NCI-H1092 treated with DMSO at 0.1 percent for 48 hours (cell line): ENCODE measurements at places on chromosomes 6 and 20.

DNA sequence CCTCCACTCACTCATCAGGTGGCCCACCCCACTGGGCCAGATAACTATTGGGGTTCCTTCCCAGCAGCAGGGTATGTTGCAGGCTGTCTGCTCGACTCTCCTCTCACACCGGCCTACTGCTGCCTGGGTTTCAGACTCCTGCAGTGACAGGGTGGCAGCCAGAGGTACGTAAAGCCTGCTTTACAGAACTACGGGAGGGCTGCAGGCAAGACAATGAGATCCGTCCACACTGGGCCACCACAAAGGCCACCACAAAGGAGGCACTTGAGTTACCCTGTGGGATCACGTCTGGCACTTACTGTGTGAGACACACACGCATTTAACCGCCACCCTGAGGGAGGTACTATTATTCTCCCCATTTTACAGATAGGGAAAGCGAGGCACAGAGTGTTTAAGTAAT is 78.5 kb downstream of the NFATC2 start:
- no peak for DNase-seq

GRCh38 chr6:10695086-10695657 is 400 bp downstream of the PAK1IP1 start:
- DNase-seq, result no peak

DNA sequence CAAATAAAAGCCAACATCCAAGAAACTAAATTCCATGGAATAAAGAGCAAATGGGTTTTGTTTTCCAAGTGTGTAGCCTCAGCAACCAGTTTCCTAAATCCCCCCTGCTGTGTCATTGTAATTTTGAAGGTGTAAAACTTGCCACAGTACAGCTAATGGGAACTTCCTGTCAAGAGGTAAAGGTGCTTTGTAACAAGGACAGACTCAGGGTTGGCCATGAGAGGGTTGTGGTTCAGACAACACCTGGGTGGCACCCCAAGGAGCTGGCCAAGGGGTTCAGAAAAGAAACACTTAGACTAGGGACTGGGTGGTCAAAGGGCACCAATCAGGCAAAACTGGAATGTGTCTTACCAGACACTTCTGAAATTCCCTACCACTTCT is 52.4 kb upstream of the LYRM2 start:
- no peak for DNase-seq

DNA sequence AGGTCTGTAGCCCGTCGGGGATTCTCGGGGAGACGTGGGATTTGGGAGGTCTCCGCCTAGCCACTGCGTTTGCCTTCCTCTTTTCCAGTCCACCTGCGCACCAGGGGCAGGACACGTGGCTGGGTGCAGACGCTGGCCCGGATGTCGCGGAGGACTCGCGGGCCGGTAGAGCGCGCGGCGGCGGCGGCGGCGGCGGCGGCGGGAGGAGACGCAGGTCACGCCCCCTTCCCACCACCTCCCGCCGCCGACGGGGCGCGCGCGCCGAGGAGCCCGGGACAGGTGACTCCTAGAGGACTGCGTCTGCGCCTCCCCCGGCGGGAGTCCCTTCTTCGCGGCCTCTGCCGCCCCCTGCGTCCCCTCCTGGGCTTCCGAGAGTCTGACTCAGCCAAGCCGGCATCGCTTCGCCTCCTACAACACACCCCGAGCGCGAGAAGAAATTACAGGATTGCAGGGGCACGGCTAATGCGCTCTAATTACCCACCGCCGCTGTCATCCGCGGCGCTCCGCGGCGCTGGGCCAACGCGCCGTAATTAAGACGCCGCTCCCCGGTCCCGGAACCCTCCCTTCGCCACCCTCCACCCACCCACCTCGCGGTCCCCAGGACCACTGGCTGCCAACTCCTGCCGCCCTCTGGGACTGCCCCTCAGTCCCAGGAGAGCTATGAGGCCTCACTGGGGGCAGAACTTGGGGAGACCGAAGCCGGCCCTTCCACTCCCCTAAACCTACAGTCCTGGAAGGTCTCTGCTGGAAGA is 124.5 kb downstream of the MRPL14 start:
- peak; percentile 75 for DNase-seq

DNA sequence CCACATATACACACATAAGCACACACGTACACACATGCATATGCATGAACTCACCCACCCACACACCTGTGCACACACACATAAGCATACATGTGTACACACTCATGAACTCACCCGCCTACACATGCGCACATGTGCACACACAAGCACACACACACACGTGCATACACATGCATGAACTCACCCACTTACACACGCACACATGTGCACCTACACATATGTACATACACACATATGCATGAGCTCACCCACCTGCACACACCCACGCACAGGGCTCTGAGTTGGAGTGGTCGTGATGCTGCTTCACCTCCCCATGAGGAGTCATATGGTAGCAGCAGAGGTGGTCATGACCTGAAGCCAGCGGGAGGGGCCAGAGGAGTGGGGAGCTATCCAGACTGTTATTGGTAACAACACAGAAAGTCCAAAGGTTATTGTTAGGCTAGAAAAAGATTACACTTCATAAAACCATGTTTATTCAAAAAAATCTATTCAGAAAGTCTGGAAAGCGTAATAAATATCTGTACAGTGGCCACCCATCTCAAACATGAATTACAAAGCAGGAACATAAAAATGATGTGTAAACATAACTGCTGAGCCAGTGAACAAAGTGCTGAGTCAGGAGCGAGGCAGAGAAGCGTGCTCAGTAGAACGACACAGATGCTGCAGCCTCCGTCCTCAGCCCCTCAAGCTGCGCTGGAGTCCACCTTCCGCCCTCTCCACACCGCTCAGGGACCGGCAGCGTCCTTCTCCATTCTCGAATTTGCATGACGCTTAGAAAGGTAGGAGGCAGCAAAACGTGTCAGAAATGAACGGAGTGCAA is 26.4 kb upstream of the MPC1 start:
- no peak for DNase-seq

DNA sequence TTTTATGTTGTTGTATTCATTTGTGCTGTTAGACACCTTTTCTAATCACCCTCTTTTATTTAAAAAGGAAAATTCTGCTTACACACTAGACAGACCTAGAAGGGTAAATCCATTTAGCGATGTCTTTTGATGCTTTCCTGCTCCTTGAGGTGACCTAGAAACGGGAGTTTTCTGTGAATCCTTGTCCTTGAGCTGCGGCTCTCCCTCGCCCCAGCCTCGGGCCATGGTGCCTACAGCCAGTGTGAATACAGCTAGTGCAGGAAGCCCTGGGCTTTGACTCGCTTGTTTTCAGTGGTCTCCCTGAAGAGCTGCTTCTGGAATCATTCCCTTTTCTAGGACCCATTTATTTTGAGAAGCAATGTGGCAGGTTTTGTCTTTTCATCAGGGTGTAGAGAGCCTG is 17.6 kb upstream of the ADRM1 start:
- DNase-seq, result no peak

- DNase-seq, result no peak
Observed at GRCh38 chr6:79455446-79455845, 81.8 kb downstream of the LCA5 start.

DNA sequence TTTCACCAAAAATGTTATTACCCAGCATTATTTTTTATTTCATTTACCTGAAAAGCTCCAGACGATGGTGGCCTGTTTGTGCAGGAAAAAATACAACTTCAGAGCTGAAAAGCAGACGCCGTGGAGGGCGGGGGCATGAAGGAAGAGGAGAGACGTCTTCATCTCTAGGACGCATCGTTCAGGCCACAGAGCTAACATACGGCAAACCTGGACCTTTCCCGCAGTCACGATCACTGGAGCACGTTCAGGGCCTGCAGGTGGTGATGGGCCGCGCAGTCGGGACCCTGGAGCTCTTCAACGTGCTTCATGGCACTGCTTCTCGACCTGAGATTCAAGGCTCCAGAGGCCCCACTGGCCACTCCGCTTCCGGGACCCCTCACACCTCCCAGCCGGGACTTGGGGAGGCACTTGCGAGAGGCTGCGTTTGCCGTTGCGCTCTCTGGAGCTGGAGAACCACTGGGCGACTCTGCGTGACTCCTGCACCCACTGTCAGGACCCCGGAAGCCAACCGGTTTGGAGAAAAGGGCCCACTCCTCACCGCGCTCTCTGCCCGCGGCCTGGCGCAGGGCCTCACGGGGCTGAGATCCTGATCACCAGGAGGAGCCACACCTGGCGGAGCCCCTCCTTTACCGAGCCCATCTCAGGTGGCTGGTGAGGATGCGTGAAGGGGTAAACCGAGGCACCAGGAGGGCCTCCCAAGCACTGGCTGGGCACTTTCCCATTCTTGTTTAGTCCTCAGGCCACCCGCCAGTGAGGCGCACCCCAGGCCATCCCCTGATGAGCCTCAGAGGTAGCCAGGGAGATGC is 164.4 kb upstream of the AFDN start:
- no peak for DNase-seq

DNA sequence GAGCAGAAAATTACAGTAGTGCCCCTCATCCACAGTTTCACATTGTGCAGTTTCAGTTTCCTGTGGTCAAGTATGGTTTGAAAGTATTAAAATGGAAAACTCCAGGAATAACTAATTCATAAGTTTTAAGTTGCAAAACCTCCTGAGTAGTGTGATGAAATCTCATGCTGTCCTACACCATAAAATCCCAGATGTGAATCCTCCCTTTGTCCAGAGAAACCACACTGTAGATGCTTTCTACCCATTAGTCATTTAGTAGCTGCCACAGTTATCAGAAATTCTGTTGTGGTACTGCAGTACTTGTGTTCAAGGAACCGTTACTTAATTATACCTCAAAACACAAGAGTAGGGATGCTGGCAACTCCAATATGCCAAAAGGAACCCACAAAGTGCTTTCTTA is 74.7 kb downstream of the PTCHD4 start:
- no peak for DNase-seq

- peak; percentile 35 for DNase-seq
Observed at GRCh38 chr20:52201395-52201794, 9.8 kb upstream of the ZFP64 start.

- no peak for DNase-seq
Observed at GRCh38 chr20:24316731-24317130, 152.7 kb upstream of the SYNDIG1 start.

DNA sequence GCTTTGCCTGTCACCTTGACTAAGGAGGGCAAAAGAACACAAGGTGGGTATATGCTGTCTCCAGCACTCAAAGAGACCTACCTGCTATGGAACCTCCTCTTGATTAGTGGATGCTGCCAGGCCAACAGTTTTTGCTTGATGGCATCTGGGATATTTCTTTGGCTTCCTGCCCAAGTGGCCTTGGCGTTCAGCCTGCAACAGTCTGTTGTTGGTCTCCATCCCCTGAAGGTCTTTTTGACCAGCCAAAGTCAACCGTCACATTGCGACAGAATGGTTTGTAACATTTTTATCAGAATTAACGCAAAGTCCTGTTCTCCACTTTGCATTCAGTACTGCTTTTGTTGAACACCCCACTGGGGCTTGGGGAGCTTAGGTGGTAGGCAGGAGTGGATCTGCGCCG is 37.1 kb downstream of the SERPINB1 start:
- no peak for DNase-seq

DNA sequence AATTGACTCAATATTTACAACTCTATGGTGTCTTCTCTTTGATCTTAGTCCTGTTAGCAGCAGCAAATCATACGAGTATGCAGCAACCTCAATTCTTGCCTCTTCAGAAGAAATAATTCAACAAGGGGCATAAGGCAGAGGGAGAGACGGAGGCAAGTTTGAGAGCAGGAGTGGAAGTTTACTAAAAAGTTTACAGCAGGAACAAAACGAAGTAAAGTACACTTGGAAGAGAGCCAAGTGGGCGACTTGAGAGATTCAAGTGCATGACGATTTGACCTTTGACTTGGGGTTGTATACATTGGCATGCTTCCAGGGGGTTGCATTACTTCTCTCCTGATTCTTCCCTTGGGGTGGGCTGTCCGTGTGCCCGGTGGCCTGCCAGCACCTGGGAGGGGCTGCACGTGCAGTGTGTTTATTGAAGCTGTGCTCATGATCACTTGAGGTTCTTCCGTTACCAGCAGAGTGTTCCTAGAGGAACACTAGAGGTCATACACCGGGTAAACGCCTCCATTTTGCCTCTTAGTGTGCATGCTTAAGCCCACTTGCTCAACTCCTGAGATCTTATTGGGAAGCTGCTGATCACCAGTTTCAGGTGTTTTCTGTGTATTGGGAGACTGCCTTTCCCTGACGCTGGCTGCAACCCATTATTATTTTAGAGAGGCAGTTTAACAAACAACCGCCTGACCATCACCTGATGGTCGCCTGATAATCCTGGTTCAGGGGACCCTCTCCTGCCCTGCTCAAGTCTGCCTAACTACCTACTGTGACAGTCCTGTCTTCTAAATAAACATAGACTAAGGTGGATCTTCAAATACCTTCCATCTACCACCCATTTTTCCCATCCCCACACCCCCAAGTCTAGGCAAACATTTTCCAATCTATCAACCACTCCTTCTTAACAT is 172.4 kb upstream of the MYLIP start:
- DNase-seq, result no peak

GRCh38 chr6:110329714-110330436 is 28.3 kb downstream of the METTL24 start:
- DNase-seq, result no peak

DNA sequence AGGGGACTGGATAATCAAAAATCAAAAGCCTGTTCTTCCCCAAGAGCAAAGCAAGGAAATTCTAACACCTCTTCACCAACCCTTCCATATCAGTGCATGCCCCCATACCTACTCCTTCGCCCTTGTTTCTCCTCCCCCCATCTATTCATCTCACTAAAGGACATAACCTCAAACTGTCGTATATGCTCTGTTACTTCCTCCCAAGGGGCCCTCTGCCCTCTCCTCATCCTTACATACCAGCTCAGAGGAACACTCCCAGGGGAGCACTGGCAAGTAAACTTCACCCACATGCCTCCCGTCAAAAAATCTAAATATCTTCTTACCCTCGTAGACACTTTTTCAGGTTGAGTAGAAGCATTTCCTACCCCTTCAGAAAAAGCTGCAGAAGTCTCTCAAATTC is 9.4 kb upstream of the ADTRP start:
- no peak for DNase-seq

GRCh38 chr20:32823078-32823477 is 3.3 kb downstream of the MAPRE1 start:
- no peak for DNase-seq

GRCh38 chr6:160791459-160791858 is 89.4 kb downstream of the PLG start:
- no peak for DNase-seq

GRCh38 chr6:163813979-163814493 is 399.5 kb downstream of the QKI start:
- no peak for DNase-seq

DNA sequence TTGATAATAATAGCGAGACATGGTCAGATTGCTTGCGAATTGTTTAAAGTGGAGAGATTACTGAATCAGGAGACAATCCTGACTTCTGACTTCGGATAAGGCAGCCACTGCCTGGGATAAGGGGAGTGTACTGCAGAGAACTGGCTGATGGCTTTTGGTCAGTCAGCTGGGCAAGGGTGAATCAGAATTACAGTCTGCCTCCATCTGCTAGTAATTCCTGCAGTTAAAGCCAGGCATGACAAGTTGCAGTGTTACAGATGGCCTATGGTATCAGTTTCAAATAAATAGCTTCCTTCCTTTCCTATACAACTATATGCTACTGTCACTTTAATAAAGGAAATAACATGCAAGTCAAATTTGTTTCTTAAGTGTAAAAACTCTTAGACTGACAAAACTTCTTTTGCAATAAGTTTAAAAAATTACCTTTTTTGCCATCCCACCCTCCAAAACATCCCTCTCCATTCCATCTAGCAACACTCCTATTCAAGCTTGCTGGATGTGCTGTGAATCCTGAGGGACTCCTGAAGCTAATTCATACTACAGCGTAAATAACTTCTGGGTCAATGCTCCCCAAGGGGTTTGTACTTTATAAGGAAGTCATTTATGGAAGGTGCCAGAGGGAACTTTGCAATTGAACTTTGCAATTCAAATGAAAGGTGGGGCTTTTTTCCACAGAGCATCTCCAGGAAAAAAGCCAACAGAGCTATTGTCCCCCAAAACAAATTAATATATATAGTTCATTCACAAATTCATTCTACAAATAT is 245.2 kb downstream of the ADGRB3 start:
- no peak for DNase-seq
